ENCODE measurements at places on chromosomes 16 and 17.

GRCh38 chr16:20740007-20740883 lies 1.4 kb downstream of the THUMPD1 start:
- DNase-seq: no peak

- DNase-seq: no peak
These were observed 8.2 kb upstream of the C16orf95 start for GRCh38 chr16:87325423-87325858.

GRCh38 chr16:56985288-56985961 lies 3.9 kb upstream of the NLRC5 start:
- DNase-seq: no peak

DNA sequence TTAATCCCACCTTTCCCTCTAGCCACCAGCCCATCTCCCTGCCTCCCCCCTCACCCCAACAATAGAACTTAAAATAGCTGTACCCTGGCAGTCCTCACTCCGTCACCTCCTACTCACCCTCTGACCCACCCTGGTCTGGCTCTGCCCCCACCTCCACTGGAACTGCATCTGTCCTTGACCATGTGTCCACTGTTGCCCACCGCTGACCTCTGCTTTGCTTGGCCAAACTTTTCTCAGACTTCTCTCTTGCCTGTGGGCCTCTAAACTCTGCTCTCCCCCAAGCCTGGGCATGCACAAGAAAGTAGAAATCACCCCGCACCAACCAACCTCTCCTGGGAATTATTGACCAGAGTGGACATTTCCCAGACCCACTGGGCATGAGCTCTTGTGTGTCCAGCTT lies 169.8 kb downstream of the WSCD1 start:
- no peak for DNase-seq

DNA sequence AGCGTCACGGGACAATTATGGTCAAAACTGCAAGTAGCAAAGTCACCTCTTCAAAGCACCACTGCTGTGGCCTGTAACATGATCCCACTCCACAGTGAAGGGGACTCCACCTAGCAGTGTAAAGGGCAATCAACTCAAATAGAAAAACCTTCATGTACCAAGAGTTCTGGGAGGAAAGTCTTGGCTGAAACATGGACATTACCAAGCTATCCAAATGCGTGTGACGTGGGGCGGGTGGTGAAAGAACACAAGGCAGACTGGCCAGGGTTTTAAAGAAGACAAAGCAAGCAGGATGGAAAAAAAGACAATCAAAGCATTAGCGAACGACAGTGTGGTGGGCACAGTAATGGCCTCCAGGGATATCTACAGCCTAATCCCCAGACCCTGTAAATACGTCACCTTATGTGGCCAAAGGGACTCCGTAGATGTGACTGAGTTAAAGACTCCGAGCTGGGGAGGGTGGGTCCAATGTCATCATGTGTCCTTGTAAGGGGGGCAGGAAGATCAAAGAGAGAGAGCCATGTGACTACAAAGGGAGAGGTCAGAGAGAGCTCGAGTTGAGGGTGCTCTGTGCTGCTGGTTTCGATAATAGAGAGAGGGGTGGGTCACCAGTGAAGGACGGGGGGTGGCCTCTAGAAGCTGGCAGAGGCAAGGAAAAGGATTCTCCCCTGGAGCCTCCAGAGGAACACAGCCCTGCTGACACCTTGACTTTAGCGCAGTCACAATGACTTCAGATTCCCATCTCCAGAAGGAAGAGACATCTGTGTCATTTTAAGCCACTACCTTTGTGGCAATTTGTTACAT lies 6.0 kb downstream of the HSDL1 start:
- DNase-seq: no peak

DNA sequence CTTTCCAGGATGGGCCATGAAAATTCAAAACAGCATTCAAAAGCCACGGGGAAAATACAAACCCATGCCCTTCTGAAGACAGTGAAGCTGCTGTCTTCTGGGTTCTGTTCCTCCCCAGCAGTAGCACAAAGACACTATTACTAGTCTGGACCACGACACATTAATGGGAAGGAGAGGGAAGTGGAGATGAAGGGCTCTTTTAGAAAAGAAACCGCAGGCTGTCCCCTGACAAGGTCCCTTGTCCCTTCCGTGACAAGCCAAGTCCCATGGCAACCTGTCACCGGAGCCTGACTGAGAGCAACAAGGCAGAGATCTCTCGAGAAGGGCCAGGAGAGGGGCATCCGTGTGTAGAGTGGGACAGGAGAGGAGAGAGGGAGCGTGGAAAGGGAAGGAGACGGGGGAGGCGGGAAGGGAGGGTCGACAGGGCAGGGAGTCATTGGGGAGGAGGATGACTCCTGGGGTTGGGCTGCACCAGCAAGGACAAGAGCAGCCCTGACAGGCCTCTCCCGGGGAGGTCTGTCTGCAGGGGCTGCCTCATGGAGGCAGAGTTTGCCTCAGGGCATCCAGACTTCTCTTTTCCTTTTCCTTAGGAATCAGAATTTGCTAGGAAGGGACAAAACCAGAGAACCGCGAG lies 436.2 kb downstream of the SLC39A11 start:
- DNase-seq: no peak

GRCh38 chr17:79631640-79632431 lies 21.0 kb upstream of the RBFOX3 start:
- no peak for DNase-seq

- no peak for DNase-seq
These were observed 2.3 kb downstream of the SLFN5 start for GRCh38 chr17:35245196-35245486.

All from right renal cortex interstitium (tissue), 3 donors.